ENCODE measurements at places on chromosomes 7 and 10.

DNA sequence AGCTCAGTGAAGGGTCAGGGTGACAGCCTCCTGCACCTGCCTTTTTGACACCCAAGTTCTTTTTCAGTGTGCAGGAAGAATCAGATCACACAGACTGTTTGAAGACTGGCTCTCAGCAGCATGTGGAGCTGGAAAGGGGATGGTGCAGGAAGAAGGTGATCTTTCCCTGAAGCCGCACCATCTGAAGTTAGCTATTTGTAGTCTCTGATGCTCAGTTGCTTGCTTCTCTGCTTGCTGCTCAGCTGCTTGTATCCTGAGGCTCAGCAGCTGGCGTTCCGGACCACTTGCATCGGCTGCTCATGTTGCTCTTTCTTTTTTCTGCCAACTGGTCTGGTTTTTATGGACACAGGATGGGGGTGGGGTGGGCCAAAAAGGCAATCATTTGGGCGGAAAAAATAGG is 15.8 kb upstream of the DNMBP start:
- DNase-seq, result no peak

GRCh38 chr7:154680894-154681659 is 321.8 kb downstream of the PAXIP1 start:
- DNase-seq, result no peak

DNA sequence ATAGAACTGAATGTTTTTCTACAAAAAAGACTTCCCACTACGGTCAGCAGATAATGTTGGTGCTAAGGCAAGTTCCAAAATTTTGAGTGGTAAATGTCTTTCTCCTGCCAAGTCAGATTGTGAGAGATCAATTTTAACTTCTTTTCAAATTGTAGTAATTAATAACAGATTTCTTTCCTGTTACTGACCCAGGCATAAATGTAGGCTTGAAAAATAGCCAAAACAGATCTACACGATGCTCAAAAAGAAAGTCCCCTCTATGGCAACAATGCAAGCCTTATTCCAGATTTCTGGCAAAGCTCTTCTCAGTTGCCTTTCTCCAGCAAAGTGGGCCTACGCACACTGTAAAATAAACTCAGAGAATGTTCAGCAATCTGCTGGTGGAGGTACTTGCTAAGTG is 641.0 kb upstream of the NRP1 start:
- no peak for DNase-seq

DNA sequence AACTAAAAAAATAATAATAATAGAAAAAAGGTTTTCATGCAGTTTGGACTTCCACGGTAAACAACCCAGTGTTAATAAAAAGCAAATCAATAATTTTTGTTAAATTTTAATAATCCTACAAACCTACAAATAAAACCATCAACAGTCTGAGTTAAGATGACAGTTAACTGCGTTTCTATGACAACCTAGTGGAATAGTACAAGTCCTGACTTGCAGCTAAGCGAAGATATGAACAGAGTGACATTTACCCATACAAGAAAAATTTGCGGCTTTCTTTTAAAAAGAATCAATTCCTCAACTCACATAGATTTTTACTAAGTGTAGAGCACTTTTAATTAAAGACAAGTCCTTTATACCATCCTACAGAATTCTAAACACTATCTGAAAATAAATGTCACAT is 35.6 kb downstream of the VPS41 start:
- DNase-seq, result no peak

GRCh38 chr10:8297107-8297506 is 242.6 kb downstream of the GATA3 start:
- no peak for DNase-seq

DNA sequence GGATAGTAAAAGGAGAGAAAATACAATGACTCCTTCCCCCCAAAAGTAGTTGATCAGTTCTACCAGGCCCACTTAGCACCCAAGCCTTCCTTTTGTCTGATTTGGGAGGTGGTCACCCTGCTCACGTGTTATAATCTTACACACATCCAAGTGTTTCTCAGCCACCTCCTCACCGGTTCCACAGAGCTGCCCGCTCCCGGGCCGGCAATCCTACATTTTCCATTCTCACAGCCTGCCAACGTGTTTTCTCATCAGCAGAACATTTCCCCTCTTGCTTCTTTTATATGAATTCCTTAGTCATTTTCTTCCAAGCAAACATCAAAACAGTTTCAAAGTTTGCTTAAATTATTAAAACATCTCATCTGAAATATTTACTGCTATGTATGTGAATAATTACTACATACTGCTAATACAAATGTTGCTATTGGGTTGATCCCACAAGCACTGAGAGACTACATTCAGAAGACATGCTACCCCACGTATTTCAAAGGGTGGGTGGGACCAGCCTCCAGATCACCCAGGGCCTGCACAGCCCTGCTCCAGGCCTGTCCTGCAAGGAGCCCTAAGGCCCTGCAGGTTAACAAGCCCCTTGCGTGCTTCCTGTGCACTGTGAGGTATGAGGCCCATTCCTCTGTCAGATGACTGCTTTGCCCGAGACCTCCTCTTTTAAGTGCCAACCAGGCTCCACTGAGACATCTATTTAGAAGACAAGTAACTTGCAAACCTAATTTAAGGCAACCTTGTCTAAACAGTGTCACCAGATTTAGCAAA is 75.3 kb downstream of the GRB10 start:
- DNase-seq, result no peak

DNA sequence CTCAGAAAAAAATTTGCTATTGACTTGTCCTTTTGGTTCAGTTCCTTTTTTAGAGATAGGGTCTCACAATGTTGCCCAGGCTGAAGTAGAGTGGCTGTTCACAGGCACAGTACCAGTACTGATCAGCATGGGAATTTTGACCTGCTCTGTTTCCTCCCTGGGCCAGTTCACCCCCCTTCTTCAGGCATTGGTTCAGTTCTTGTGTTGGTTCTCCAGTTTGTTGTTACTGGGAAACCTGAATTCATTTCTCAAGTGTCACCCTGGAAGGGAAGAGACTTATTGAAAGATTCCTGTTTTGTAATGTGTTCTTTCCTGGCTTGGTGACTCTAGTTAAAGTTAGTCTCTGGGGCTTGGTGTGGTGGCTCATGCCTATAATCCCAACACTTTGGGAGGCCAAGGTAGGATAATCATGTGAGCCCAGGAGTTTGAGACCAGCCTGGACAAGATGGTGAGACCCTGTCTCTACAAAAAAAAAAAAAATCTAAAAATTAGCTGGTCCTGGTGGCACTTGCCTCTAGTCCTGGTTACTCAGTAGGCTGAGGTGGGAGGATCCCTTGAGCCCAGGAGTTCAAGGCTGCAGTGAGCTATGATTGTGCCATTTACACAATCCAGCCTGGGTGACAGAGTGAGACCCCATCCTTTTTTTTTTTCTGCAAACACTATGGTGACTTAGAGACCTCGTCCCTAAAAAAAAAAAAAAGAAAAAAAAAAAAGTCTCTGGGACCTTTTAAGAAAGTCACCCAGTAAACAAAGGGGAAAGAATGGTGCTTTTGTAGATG is 52.7 kb downstream of the CNNM2 start:
- no peak for DNase-seq

GRCh38 chr10:113099431-113100183 is 149.6 kb downstream of the TCF7L2 start:
- no peak for DNase-seq

GRCh38 chr10:125692196-125692595 is 9.2 kb upstream of the TEX36 start:
- no peak for DNase-seq

- no peak for DNase-seq
These were observed 43.3 kb upstream of the CYTH3 start for GRCh38 chr7:6315746-6316145.

DNA sequence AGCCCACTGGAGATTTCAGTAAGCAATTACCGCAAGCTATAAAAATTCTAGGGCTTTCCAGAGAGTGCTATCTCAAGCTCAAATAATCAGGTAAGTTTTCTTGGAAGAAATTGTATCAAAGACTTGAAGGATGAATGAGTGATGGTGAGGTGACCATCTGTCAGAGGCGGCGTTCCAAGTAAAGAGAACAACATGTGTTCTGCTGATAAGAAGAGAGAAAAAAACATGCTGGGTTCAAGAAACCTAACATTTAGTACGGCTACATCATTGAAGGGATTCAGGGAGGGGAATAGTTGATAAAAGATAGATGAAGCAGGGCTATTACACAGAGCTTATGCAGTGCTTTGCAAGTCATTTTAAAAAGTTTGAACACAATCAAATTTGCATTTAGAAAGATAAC is 100.7 kb downstream of the GNAI1 start:
- DNase-seq, result no peak

DNA sequence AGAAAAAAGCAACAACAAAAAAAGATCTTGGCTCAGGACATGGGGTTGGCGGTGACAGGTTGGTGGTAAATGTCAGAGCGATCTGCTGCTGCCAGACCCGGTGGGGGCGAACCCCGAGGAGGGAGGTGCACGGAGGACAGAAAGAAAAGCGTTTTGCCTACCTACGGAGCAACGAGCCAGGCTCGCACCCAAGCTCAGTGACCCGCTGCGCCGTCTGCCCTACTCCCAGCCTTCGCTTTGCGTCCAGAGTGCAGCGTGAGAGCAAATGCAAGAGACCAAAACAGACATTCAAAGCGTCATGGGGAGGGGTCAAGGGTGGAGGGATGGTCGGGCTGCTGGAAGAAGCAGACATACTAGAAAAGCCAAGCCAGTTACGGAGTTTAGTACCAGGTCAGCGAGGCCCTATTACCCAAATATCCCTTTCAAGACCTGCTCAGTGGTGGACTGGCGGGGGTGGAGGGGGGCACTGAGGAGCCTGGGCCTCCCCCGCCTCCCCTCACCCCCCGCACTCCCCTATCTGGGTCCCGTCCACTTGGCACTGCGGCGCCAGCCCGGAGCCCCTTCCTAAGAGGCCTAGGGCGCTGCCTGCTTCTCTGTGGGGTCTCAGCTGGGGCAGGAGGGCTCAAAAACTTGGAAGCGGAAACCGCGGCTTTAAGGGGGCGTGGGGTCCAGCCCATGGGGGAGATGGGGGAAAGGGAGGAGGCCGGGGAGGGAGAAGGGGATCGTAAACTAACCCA is 66.9 kb downstream of the SLC29A4 start:
- no peak for DNase-seq

- no peak for DNase-seq
These were observed 274.8 kb downstream of the SEMA3D start for GRCh38 chr7:84912018-84912417.

DNA sequence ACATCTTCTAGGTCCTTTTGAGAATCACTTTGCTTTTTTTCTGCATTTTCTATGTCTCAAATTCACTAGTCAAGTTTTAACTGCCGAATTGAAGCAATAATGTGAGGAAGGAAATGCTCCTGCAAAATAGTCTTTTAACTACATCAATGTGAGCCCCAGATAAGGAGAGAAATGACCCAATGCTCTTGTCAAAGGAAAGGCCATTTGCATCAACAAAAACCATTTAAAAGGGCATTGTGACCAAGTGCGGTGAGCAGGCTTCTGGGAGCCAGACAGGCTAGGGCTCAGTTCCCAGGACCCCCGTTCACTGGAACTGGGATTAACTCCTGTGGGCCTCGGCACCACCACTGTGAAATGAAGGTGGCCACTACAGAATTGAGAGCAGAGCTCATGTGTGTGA is 127.9 kb upstream of the EEPD1 start:
- DNase-seq, result no peak

- no peak for DNase-seq
These were observed 734 bp downstream of the PCLO start for GRCh38 chr7:83161899-83162401.

DNA sequence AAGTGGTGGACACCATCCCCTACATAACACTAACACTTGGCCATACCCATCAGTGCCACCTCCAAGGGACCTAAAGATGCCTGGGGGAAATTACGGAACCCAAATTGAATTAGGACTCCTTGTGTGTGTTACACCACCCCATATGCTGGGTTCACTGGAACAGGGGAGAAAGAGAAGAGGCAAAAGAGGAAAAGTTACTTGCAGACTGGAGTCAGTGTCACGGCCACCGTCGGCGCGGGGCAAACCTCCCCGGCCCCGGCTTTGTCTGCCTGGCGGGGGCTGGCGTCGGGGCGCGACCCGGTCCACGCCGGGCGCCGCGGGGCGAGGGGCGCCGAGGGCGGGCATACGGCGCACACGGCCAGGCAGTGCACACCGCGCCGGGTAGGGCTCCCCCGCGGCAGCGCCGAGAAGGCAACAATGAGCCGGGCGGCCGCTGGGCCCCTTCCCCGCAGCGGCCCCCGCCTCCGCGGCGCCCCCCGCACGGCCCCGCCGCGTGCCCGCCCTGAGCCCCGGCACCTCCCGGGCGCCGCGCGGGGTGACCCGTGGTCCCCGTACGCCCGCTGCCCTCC is 171.1 kb downstream of the FAM107B start:
- no peak for DNase-seq

DNA sequence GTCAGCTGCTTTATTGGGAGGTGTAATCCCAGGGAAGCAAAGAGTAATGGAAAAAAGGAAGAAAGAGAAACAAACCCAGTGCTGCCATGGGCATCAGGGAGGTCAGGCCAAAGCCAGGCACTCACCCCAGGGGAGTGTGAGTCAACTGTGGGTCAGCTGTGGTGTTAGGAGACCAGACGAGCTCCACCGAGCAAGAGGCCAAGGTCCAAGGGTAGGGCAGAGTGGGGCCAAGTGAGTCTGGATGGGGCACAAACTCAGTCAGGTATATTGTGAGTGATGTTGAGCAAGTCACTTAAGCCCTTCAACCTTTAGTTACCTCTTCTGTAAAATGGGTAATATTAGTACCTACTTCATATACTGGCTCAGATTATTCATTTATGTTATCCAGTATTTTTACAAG is 30.4 kb upstream of the CDK13 start:
- DNase-seq, result no peak
